DMS 273 treated with DMSO at 0.1 percent for 48 hours (cell line): ENCODE measurements at places on chromosomes 5 and 9.

GRCh38 chr5:142003266-142003800, 9.5 kb downstream of the GNPDA1 start:
- no peak for DNase-seq

GRCh38 chr5:153099328-153099727, 391.1 kb upstream of the GRIA1 start:
- no peak for DNase-seq

DNA sequence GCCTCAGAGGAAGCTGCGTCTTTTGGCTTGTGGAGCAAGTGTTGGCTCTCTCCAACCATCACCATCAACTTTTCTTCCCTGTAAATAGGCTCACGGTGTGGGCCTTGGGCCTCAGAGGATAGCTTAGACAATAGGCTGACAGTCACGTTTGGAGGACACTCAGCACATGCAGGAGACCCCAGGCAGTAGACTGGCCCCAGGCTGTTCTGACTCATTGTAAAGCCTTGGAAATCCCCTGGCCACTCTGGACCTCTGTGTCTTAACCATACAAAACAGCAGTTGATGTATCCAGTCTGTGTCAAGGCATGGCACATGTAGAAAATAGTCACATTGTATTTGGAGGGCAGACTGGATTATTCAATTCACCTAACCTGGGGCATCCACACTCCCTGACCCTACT, 18.6 kb downstream of the CD74 start:
- DNase-seq: no peak

DNA sequence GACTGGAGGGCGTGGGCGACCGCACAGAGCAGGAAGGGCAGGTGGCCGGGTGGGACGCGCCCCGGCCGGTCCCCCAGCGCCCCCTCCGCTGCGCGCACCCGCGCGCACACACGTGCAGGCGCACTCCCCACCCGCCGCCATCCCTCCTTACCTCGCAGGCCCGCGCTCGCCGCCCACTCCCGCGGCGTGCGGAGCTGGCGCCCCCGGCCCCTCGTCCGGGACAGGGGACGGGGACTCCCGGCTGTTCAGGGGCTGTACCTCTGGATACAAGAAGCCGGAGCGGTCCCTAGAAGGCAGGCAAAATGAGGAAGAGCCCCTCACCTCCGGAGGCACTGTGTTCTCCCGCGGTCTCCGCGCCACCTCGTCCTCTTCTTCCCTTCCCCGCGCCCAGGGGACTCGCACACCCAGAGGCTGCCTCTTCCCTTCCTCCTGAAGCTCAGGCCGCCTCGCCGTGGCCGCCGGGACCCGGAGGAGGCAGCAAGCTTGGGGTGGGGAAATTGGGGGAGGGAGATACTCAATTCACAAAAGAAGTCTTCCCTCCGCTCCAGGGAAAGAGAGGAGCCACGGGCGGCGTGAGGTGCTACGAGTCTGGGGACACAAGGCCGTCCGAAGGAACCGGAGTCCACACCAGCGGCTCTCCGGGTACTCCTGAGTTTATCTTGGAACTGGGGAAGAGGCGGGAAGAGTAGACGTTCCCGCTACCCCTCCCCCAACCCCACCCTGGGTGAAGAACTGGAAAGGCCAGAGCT, 1.4 kb upstream of the GABRB2 start:
- no peak for DNase-seq

DNA sequence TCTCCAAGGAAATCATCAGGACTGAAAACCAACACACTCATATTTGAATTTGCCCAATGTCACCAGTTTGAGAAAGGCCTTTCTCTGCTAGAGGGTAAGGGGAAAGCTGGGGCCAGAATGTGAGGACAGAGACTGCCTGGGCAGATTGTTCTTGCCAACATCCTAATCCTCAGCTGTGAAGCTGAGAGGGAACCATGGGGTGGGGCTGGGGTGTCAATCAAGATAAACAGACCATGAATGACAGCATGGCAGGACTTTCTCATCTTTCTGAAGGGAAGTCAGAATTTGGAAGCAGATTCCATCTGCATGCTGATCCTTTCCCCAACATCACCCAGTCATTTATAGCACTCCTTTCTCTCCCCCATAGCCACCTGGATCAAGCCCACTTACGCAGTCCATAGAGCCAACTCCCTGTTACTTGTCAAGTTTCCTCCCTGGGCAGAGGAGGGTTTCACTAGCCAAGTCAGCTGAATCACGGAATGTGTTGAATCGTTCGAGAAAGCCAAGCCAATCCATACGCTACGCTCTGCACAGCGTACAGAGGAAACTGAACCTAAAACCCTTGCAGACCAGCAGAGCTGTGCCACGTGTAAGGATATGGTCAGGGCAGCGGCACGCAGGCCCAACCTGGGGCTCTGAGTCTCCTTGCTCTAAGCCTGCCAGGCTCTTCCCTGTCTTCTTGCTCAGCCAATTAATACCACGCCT, 14.9 kb downstream of the GLDC start:
- DNase-seq: no peak

- peak; percentile 7 for DNase-seq
Observed at GRCh38 chr5:81397176-81397575, 3.2 kb upstream of the ACOT12 start.

DNA sequence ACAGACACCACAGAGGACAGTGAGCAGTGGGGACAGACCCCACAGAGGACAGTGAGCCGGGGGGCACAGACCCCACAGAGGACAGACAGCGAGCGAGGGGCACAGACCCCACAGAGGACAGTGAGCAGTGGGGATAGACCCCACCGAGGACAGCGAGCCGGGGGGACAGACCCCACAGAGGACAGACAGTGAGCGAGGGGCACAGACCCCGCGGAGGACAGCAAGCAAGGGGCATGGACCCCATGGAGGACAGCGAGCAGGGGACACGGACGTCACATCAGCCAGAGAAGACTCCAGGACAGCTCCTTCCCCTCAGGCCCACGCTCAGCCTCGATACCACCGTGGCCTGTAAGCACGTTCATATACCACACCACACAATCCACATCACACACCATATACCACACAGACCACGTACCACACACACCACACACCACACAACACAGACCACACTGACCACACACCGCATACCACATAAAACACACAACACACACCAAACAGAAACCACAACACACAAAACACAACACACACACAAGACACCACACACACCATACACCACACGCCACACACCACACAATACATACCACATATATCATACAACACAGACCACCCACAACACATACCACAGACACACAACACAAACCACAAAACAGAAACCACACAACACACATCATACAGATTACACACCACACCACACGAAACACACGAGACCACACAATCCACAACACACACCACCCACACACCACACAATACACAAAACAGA, 5.2 kb upstream of the ZDHHC11 start:
- no peak for DNase-seq

- DNase-seq: no peak
Observed at GRCh38 chr5:151449839-151450238, 2.4 kb downstream of the SLC36A1 start.

- no peak for DNase-seq
Observed at GRCh38 chr5:43232943-43233833, 41.2 kb downstream of the NIM1K start.

DNA sequence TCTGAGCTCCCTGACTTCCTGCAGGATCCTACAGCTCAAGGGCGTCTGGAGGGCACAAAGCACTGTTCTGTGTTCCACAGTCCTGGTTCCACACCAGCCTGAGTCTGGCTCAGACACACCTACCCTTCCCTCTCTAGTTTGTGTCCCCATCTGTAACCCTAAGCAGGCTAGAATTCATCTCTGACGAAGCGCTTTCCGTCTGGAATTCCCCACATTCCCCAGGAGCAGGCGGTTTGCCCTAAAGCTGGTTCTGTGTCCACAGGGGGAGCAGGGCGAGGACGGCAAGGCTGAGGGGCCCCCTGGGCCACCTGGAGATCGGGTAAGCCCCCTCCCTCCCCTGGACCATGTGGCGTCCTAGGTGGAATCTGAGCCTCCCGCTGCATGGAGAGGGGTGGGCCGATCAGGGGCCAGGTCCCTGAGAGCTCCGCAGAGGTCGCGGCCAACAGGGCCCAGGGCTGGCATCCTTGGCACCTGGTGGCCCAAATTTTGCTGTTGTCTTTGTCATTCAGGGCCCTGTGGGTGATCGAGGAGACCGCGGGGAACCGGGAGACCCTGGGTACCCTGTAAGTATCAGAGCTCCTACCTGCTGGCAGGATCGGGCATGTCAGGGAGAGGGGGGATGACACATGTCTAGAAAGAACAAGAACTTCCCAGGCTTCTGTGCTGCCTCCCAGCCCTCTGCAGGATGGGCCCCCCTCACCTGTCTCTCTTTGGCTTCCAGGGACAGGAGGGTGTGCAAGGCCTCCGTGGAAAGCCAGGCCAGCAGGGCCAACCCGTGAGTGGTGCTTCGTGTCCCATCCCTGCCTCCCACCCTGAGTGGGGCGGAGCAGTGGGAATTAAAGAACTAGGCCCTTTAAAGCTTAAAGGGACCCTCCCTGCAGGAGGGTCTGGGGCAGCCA, 34.5 kb upstream of the ORM1 start:
- DNase-seq: no peak

- DNase-seq: no peak
Observed at GRCh38 chr9:130466537-130467217, 21.9 kb downstream of the ASS1 start.

DNA sequence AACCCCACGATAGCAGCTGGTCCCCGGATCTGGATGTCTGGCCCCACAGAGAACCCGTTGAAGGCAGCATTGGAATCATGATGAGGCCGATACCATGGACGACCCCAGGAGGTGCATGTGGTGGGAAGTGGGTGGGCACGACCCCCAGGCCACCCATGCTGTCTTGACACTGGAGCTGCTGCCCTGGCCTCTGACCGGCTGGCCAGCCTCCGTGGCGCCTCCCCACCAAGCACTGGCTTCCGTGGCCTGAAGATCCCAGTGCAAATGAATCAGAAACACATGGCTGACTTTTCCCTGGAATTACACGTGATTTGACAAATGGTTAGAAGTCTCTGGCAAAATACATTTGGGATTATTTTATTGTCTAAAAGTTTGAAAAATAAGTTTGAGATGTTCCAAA, 259.0 kb upstream of the IRX1 start:
- no peak for DNase-seq
